Stimulated activated effector memory CD8-positive, alpha-beta T cell treated with anti-CD3 and anti-CD28 coated beads, Interleukin-12 subunit alpha, Interleukin-12 subunit beta, amount 100 ng/mL, for 72 hours (primary cell): ENCODE measurements at places on chromosomes 1 and 21.

DNA sequence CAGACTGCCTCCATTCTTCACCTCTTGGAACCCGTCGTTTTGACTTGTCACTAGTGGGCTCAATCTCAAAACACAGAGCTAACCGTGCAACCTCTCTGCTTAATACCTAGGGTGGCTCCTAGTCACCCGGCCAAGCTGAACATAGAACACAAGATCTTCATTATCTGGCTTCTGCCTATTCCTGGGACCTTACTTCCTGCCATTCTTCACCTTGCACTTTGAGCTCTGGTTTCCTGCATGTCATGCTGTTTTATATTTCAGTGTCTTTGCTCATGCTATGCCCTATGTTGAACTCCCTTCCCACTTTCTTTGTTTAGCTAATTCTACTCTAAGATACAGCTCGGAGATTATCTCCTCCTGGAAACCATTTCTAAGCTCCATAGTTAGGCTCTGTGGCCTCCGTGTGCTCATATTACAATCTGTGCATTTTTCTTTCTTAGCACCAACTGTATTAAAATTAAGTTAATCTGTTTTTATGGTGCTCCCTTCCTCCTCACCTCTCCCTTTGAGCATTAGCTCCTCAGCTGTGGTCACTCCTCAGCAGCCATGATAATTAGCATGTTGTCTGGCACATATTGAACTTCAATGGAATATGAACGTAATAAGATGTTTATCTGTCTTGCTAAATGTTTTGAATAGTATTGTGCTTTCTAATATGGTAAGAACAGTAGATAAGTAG, 13.1 kb downstream of the GPSM2 start:
- no peak for DNase-seq

GRCh38 chr1:48017716-48018115, 20.5 kb upstream of the TRABD2B start:
- DNase-seq, result no peak

DNA sequence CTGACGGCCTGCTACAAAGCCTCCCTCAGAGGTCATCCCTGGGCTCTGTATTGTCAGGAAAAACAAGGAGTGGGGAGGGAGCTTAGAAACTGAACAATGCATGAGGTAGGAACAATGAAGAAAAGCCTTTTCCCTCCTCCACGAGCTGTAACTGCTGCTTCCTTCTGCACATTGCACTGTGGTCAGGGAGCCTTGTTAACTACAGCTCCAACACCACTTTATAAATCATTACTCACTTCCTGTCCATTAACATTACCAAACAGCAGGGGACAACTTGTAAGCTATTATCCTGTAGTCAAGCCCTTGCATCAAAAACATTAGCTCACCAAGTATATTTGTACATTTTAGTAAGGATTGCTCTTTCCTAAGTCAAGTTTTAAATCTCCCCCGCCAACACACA, 336.0 kb upstream of the NR5A2 start:
- no peak for DNase-seq

DNA sequence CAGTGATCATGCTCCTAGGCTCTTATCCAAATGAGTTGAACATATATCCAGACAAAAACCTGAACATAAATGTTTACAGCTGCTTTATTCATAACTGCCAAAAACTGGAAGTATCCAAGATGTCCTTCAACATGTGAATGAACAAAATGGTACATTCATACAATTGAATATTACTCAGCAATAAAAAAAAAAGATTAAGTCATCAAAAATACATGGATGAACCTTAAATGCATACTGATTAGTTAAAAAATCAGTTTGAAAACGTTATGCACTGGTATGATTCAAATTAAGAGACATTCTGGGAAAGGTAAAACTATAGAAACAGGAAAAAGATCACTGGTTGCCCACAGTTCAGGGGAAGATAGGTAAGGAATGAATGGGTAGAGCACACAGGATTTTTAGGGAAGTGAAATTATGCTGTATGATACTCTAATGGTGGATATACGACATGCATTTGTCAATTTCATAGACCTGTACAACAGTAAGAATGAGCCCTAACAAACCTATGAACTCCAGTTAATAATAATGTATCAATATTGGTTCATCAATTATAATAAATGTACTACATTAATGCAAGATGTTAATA, 3.1 kb downstream of the LRRC40 start:
- DNase-seq, result no peak

DNA sequence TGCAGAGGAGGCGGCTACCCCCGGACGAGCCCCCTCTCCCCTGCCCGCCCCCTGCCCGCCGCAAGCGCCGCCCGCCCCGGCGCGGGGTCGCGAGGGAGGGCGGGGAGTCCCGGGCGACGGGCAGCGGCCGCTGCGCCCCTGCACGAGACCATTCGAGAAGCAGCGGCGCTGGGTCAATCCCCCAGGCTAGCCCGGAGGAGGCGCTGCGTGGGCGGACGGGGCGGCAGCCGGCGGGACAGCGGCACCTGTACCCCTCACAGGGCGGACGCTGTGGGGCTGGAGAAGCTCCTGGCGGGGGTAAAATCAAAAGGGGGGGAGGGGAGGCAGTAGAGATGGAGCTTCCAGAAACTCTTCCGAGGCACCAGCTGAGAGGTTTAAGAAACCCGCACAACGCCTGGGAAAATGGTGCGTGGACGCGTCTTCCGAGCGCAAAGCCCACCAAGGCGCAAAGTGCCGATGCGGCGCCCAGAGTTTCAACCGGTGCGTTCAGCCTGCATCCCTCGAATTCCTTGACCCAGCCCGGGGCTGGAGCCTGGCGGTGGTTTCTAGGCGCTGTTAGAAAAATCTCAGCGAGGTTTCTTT, at the start of gene PLPPR5:
PLPPR5 (minus strand) TSS at position 1 of the 582 bp plus-strand sequence. CDS start 190 bp downstream, outside the sequence.
- DNase-seq, result no peak

GRCh38 chr1:6928106-6928885, 143.0 kb downstream of the CAMTA1 start:
- DNase-seq, result no peak

DNA sequence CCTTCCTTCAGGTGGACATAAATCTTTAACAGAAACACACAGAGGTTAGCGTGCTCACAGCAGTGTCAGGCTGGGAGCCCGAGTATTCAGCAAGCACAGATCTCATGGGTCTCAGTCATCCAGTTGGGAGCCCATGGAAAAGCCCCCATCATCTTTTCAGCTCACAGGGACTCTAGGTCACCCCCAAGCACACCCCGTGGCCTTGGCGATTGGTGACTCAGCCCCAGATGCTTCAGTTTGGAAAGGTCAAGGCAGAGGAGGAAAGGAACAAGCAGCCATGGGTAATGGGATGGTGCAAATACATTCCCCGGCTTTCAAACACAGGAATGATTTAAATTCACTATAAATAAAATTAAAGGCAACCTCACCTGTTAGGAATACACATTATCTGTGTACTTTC, 88.9 kb downstream of the PGBD5 start:
- DNase-seq, result no peak

GRCh38 chr1:110962892-110963690, 631 bp downstream of the LRIF1 start:
- peak; percentile 57 for DNase-seq

- DNase-seq, result no peak
Observed at GRCh38 chr1:232477728-232478127, 152.2 kb downstream of the SIPA1L2 start.

GRCh38 chr21:35511696-35512162, 462.6 kb upstream of the RUNX1 start:
- DNase-seq, result no peak

- DNase-seq, result no peak
Observed at GRCh38 chr1:11678442-11678841, 2.5 kb downstream of the MAD2L2 start.

GRCh38 chr1:21921100-21921875, 15.8 kb downstream of the HSPG2 start:
- DNase-seq, result no peak

- DNase-seq, result no peak
Observed at GRCh38 chr1:111733183-111733991, 5.8 kb downstream of the INKA2 start.

GRCh38 chr1:90044346-90044745, 49.4 kb downstream of the ZNF326 start:
- DNase-seq, result no peak

GRCh38 chr1:9174243-9174642, 45.3 kb upstream of the GPR157 start:
- no peak for DNase-seq

GRCh38 chr1:212610575-212610967, 2.0 kb downstream of the ATF3 start:
- no peak for DNase-seq

GRCh38 chr1:30904191-30904961, 4.2 kb downstream of the SDC3 start:
- DNase-seq, result no peak

DNA sequence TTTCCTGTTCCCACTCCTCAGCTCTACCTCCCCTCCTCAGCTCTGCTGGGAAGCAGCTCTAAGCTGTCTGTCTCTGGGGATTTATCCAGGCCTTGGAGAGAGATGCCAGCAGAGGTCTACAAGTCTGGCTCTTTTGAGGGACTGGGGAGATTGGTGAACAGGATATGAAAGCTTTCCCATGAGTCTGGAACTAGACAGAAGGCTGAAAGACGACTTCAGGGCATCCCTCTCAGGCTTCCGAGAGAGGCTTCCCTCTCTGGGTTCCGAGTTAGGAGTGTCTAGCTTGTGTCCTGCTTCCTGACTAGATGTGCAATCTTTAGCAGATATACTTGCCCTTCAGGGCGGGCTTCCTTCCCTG, 733 bp downstream of the TMEM35B start:
- no peak for DNase-seq

- peak; percentile 33 for DNase-seq
Observed at GRCh38 chr1:70353601-70354331, 756 bp downstream of the ANKRD13C start.

DNA sequence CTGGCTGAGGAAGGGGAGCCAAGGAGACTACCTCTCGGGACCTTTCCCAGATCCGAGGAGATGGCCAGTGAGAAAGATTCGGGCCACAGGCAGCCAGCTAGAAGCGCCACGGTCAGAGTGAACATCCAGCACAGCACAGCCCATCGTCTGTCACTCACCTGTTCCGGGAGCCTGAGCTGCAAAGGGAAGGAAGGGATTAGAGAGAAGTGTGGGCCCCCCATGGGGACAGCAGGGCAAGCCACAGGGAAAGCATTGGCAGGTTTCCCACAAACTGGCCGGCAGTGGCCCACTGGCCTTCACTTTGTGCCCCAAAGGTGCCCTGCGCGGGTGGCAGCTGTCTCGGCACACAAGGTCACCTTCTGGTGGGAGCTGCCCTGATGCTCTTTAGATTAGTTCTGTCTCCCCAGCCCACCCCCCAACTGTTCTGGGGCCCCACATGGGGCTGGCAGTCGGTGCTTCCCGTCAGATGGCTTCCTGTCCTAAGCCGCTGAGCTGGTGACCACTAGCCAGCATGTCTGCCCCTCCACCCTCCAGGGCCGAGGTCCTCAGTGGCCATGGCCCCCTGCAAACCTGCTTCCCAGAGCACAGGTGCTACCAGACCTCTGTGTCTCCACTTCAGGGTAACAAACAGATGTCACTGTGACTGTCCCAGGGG, 56.7 kb downstream of the LACTBL1 start:
- no peak for DNase-seq

DNA sequence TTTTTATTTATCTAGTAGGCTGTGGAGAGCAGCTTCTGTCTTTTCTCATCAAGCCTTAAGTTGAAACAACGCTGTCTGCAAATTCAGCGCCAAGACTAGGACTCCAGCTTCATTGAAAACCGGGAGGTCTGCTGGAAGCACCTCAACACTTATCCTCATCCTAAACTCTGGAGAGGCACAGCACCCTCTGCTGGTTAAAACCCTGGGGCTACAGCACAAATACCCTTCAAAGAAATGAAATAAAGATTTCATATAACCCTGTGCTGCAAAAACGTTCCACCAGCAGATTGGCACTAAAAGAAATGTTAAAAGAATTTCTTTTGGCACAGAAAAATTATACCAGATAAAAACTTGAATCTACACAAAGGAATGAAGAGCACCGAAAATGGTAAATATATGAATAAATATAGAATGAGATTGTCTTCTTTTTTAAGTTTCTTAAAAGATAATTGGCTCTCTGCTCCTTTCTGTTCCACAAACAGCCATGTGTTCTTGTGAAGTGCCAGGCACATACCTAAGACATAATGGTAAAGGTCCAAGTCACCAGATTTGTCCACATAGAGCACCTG, 227.7 kb upstream of the SAMSN1 start:
- DNase-seq, result peak; percentile 28

DNA sequence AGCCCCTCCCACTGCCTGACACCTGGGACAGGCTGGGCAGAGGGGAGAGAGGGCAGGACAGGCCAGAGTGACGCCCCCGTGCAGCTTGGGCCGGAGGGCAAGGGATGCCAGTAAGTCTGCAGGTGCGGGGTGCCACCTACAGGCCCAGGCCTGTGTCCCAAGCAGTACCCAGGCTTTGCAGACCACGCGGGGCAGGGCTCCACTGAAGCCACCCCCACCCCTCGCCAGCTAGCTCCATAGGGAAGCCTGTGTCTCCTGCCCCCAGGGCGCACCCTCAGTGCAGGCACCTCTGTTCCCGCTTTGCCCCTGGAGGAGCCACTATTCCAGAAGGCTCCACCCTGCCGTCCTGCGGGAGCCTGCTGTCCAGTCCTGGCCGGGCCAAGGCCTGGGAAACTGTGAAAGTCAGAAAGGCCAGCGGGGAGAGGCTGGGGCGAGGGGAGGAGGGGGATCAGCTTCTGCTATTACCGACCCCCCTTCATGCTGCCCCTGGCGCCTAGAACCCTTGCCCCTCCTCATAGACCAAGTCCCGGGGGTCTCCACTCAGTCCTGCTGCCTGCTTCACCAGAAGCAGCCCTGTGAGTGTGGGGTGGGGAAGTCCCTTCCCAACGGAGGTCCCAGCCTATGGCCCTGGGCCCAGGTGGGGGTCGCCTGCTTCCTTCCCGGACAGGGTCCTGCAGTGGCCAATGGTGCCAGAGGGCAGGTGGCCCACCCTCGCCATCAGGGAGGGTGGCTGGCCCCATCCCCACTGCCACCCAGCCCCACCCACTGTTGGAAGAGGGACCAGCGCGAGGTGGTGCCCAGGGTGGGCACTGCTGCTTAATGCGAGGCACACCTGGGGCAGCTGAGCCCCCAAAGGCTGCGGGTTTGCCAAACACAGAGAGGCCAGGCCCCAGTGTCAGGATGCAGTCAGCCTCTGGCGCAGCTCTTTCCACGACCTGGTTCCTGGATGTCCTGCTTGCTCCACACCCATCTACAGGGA, 54.4 kb downstream of the KCNAB2 start:
- DNase-seq, result no peak

GRCh38 chr21:29481081-29481480, 182.4 kb downstream of the BACH1 start:
- DNase-seq, result no peak

DNA sequence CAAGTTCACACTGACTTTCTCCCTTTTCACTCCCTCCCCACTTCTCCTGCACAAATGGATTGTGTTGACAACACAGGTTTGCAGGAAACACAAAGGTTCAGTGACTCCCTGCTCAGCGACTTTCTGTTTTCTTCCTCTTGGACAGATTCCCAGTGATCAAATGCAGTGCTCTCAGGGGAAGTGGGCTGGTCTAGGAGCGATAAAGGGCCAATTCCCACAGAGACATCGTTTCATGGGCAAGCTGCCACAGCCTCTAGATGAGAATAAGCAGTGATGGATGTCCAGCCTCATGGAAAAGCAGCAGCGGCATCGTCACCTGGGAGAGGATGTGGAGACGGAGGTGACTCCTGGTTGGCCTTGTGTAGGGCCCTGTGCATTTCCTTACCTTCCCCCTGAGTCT, 30.6 kb downstream of the FYB2 start:
- no peak for DNase-seq
